ENCODE measurements at places on chromosomes 6 and 20.

GRCh38 chr6:24576447-24576846 lies 69.5 kb downstream of the KIAA0319 start:
- no peak for DNase-seq

DNA sequence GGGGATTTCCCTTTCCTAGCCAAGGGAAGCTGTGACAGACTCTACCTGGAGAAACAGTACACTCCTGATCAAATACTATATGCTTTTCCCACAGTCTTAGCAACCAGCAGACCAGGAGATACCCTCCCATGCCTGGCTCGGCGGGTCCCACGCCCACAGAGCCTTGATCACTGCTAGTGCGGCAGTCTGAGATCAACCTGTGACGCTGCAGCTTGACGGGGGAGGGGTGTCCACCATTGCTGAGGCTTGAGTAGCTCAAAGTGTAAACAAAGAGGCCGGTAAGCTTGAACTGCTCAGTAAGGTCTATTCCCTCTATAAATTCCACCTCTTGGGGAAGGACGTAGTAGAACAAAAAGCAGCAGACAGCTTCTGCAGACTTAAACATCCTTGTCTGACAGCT lies 63.2 kb downstream of the WASF1 start:
- DNase-seq = peak; percentile 22

DNA sequence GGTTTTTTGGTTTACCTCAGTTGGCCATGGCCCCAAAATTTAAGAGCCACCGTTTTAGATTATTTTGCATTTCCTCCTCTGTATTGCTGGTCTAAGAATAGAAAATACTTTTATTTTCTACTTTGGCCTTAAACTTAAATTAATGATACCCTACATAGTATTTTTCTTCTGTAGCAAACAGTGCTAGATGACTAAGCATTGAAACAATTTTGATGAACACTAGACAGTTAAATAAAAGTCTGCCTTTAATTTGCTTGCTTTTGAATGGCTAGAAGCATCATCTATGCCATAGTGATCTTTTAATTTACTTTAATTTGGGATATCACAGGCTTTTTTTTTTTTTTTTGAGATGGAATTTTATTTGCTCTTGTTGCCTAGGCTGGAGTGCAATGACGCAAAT lies 106.4 kb downstream of the CD109 start:
- no peak for DNase-seq

GRCh38 chr6:137522831-137523230 lies 28.6 kb upstream of the OLIG3 start:
- DNase-seq = no peak

DNA sequence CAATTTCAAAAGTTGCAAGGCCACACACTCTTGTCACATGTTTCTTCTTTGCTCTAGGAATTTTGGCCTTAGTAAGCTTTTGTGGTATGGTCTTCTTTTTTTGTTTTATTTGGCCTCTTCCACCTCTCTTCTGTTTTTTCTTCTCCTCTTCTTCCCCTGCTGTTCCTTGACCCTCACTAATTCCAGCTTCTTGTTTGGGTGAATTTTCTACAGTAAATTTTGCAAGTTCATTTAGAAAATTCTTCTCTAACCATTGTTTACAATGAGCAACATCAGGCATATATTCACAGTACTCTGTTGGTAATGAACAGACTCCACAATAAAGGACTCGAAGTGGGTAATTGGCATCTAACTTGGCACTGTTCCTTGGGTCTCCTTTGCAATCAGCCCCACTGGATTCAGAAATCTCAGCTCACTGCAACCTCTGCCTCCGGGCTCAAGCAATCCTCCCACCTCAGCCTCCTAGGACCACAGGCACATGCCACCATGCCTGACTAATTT lies 5.0 kb downstream of the ASIP start:
- DNase-seq = no peak

GRCh38 chr6:46338131-46338530 lies 153.1 kb downstream of the RCAN2 start:
- DNase-seq = no peak

GRCh38 chr6:157673596-157673995 lies 149.4 kb upstream of the SNX9 start:
- DNase-seq = no peak

DNA sequence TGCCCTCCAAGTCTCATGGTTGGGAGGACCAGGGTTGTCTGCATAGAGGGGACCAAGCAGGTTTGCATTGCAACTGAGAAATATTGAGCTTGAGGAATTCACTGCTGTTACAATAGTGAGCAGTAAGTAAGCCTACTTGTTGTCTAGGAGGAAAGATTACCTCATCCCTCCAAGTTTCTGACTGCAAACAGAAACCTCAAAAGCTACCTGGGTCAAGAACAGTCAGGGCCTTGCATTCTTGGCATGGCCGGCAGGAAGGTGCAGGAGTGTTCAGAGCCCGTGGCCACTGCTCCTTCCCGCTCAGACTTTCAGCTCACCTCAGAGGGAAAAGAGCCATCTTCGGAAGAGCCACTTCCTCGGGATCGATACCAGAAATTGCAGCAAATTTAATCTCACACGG lies 46.0 kb upstream of the DOK5 start:
- DNase-seq = no peak

- DNase-seq = no peak
Observed at GRCh38 chr6:139882977-139883728, 508.7 kb upstream of the CITED2 start.

DNA sequence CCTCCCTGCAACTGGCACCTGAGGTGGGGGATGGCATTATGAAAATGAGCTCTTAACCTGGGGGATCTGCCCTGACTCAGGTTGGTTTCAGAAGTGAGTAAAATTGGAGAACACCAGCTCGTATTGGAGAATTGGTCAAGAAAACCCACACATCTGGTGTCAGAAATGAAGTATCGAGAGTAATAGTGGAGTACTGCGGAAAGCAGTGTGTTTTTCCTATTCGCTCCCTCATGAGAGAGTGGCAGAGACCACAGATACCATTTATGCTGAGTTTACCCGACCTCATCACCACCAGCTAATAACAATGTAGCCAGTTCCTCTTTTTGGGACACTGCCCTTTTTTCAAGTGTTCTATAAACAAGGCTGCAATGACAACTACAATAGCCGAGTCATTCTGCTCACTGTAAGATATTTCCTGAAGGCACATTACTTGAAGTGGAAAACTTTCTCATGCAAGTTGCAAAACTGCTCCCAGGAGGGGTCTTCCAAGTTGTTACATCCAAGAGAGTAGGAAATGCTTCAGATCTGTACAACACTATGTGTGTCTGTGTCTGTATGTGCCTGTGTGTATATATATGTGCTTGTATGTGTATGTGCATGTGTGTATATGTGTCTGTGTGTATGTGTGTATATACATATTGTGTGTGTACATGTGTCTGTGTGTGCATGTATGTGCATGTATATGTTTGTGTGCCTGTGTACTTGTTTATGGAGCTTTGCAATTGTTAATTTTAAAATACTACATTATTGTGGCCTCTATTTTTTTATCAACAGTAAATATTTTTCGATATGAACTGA lies 106.0 kb upstream of the CST7 start:
- no peak for DNase-seq

DNA sequence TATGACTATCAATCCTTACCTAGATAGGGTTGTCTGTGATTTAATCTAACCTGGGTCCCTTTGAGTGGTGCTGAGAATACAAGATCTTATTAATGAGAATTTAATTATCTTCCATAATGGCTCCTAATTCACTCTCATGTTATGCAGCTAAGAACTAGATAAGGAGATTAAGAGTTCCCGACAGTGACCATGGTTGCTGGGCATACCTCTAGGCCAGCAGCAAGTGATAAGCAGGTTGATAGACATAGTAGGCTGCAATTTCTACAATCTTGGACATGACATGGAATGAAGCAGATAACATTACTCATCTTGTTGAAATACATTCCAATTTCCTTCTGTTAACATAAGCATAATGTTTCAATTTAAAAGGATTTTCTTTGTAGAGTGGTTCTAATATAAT lies 27.1 kb downstream of the SPACA1 start:
- DNase-seq = no peak

GRCh38 chr20:52828199-52828598 lies 144.0 kb upstream of the TSHZ2 start:
- DNase-seq = no peak

- no peak for DNase-seq
Observed at GRCh38 chr6:75551367-75551952, 50.2 kb upstream of the SENP6 start.

DNA sequence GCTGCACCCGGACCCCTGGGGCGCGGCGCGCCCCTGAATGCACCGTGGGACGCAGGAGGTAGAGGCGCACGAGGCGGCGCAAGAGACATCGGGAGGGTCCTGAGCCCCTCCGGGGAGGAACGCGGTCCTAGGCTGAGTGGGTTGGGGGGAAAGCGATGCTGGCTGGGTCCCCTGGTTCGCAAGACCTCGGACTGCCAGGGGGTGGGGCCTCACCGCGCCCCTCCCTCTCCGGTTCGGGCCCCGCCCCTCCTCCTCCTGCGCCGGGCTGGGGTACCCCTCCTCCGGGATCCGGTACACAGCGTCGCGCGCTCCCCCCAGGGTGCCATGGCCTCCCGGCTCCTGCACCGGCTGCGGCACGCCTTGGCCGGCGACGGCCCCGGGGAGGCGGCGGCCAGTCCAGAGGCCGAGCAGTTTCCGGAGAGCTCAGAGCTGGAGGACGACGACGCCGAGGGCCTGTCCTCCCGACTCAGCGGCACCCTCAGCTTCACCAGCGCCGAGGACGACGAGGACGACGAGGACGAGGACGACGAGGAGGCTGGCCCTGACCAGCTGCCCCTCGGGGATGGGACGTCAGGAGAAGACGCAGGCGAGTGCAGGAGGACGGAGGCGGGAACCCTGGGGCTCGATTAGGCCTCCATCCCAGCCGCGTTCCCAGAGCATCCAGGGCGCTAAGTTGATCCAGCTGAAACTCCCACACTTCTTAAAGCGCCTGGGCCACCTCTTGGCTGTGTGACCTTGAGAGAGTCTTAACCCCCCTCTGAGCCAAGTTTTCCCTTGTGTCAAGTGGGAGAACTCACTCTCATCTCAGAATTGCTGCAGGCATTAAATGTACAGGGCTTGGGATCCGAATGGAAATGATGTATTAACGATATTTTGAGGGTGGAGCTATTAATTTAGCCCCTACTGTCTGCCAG lies 541 bp downstream of the SNX21 start:
- peak; percentile 87 for DNase-seq

- DNase-seq = no peak
Observed at GRCh38 chr6:44211284-44211683, 5.4 kb upstream of the MYMX start.

- no peak for DNase-seq
Observed at GRCh38 chr6:157219201-157220200, 103.8 kb downstream of the TMEM242 start.

DNA sequence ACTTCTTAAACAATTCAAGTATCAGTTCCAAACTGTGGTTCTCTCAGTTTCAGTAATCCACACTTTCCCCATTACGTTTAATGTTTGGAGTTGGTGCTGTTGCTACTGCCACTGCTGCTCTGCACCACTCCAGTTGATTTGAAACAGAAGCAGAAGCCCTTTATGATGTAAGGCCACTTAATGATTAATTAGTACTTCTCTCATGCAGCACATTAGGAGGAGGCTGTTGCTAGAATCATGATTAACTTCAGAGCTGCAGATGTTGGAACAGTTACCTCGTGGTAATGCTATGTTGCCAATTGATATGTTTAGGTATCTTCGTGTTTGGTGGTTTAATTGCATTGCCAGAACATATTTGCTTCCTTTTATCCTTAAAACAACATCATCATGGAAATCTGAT lies 986.2 kb upstream of the CITED2 start:
- DNase-seq = no peak

Measured in WTC11 (cell line).